ENCODE measurements at places on chromosomes 16 and 17. TPM values are rescaled to one million over a fixed set of nuclear protein-coding genes. Genes with fewer than 3 reads are reported as not detected.
A peak's percentile ranks its signal among the peaks of the same experiment; 100 is the strongest.

GRCh38 chr16:66898207-66898606 is 17.9 kb downstream of the PDP2 start:
- peak; percentile 52 for DNase-seq

CCL13 gene
- 1.5 TPM for total RNA-seq

- no peak for DNase-seq
Measured at GRCh38 chr17:76820561-76820960, 47.6 kb upstream of the MGAT5B start.

- no peak for DNase-seq
Measured at GRCh38 chr17:44965481-44966234, 2.4 kb downstream of the C1QL1 start.

GRCh38 chr17:83100220-83100852 is 20.9 kb downstream of the METRNL start:
- no peak for DNase-seq

- no peak for DNase-seq
Measured at GRCh38 chr17:48451489-48451888, 21.5 kb upstream of the SKAP1 start.

- no peak for DNase-seq
Measured at GRCh38 chr17:19260958-19261357, 23.8 kb downstream of the EPN2 start.

- DNase-seq: no peak
Measured at GRCh38 chr16:50265260-50265659, 1.1 kb upstream of the ADCY7 start.

TEKT3 gene
- total RNA-seq: 1.2 TPM

HSF4 gene
- total RNA-seq: 51.3 TPM

DNA sequence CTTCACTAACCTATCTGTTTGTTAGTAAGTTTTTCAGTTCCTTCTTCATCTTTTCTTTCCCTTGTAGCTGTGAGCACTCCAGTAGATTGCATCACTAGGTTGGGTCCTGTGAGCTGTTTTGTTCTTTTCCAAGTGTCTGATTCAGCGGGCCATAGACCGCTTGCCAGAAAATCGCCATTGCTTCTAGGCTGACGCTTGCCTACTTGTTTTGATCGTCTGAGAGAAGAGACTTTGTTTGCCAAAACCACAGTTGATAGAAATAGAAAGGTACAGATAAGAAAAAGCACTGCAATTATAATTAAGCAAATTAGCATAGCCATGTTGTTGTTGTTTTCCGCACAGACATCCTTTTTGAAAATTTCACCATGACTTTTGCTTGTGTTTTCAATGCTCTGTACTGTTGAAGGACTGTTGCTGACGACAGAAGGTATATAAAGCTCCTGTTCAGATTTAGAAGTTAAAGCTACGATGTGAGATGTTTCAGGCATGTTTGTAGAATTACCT is 3.1 kb downstream of the EVI2A start:
- DNase-seq: peak; percentile 53

GRCh38 chr17:77173104-77173503 is 32.3 kb downstream of the SEC14L1 start:
- no peak for DNase-seq

EMC8 gene
- 21.4 TPM for total RNA-seq

DNA sequence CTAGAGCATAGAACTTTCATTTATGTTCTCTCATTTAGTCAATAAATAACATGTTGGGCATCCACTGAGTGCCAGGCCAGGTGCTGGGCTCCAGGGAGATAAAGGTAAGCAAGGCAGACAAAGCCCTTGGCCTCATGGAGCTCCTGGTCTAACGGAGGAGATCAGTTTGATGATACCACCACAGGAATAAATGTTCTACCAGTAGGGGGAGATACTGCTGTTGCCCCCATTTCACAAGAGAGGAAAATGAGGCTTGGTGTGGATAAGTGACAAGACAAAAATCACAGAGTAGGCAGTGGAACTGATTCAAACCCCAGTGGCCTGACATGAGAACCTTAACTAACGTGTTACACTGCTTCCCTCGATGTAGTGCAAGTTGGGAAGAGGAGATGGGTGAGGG is 80.4 kb upstream of the ERCC4 start:
- DNase-seq: no peak

- DNase-seq: no peak
Measured at GRCh38 chr17:39462631-39463375, 1.5 kb downstream of the CDK12 start.

DNA sequence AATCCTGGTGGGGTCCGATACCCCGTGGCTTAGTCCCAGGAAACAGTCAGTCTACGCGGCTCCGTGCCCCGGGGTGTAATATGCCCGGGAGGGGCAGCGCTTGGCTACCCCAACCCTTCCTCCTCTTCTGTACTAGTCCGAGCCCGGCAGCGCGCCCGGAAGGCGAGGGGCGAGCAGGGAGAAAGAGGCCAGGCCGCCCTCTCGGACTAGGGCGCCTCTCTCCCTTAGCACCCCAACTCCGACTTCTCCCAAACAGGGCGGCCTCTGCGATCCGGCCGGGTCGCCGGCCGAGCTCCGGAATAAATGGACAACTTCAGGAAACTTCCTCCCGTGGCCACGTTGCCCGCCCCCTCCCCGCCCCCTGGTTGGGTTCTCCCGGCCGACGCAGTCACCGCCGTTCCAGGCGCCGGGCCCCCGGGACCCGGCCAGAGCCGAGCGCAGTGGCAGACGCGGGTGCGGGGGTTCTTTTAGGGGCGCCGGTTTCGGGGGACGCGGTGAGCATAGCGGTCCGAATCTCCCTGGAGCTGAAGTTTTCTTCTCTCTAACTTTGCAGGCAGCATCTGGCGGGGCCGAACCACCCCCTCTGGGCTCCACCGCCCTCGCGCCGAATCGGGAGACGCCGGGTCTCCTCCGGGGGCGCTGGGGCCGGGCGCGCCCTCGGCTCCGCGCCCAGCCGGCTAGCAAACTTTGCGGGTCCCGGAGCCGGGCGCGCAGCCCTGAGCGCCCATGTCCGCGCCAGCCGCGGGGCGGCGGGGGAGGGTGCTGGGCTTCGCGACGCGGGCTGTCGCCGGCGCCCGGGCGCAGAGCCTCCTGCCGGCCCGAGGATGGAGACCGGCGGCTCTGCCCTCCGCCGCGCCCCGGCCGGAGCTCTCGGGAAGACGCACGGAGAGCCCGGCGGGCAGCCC is at the start of gene SDK2:
SDK2 (minus strand) TSS at position 301 of the 905 bp plus-strand sequence. CDS start 357 bp downstream, outside the sequence.
- DNase-seq: no peak

DNA sequence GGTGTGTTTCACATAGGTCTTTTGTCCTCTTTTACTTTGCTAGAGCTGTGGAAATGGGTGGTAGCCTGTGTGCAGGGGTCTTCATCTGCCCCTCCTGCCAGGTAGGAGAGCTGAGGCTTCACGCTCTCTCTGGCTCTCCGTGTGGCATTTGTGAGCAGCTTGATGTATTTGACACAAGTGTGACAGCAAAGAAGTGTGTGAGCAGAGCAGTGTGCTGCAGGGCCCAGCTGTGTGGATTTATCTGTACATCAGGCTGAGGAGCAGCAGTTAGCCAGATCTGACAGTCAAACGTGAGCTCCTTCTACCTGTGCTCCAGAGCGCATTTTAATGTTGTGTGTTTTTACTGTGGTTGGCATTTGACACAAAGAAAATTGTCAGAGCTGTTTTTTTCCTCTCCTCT is 101.8 kb downstream of the FTO start:
- DNase-seq: no peak

- no peak for DNase-seq
Measured at GRCh38 chr17:29363716-29364115, 26.4 kb upstream of the TAOK1 start.

- DNase-seq: no peak
Measured at GRCh38 chr17:44793885-44794842, 35.4 kb downstream of the ADAM11 start.

GRCh38 chr17:74670329-74670728 is 42.4 kb downstream of the CD300LF start:
- no peak for DNase-seq

DNA sequence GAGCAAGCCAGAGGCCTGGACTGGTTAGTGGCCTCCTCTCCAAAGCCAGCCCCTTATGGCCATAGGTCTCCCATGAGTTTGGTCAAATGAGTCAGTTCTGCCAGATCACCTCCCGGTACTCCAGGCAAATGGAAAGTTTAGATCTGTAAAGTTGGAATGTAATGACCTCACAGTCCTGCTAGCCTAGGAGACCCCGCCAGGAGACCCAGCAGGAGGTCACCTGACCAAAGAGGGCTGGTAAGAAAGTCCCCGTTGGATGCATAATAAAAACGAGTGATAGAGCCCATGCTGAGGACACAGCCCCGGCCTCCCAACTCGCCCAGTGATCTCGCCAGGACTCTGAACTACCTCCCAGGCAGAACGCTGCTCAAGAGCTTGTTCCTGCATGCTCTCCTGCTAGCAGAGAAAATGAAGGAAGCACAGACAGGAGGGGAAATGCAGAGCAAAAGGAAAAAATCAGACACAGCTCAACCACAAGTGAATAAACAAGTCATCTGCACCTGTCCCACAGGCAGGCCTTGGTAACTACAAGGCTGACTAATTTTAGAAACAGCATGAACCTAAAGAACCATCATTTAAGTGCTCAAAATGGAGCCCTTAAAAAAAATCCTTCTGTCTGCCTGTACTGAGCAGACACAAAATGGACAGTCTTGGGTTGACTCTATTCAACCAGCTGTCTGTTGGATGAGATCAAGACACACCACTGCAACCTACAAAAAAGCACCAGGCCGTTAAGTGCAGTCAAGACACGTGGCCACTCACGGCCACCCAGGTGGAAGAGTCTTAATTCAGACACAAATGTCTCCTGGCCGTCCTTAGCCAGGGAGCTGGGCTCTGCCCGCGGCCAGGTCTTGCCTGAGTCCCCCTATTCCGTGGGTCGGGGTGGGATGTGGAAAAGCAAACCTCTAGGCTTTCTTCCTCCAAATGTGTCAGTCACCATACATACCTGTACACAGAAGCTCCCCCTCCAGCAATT is 9.2 kb downstream of the CDIP1 start:
- DNase-seq: no peak

Data from mucosa of gallbladder (tissue), 1 donor.